ENCODE measurements at places on chromosomes 13 and 19.

GRCh38 chr19:57814505-57815246 lies at the start of gene ZNF552:
ZNF552 (minus strand) TSS chr19:57814913; CDS start chr19:57814743, 170 bp downstream.
- DNase-seq: peak; percentile 75

DNA sequence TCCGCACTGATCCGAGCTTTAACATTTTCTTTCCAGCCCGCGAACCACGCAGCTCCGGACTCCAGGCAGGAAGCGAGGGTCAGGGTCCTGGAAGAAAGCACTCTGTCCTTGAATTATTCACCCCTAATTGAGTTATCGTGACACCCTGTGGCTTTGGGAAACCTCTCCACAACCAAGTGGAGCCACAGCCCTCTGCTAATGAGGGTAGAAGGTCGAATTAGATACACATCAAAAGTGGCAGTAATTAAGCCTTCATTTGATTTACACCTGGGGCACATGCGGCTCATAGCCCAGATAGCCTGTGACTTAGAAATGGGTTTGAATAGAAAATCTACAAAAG lies 15.9 kb upstream of the RNF17 start:
- no peak for DNase-seq

- no peak for DNase-seq
Observed at GRCh38 chr13:95418946-95419345, 117.7 kb upstream of the ABCC4 start.

DNA sequence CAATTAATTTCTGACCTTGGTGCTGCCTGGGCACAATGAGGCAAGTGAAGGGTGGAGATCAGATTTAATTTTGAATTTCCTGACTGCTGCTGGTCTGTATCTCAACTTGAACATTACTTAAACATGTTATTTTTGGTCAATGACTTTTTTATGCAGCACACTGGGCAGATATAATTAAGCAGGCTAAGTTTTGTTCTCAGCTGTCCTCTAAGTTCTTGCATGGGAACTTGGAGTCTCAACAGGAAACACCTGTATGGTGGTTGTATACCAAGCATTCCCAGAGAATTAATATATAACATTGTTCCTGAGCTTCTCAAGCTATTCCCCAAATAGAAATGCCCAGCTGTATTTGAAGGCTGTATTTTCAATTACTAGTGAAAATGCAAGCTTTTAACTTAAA lies 113.5 kb upstream of the EDNRB start:
- DNase-seq: no peak

DNA sequence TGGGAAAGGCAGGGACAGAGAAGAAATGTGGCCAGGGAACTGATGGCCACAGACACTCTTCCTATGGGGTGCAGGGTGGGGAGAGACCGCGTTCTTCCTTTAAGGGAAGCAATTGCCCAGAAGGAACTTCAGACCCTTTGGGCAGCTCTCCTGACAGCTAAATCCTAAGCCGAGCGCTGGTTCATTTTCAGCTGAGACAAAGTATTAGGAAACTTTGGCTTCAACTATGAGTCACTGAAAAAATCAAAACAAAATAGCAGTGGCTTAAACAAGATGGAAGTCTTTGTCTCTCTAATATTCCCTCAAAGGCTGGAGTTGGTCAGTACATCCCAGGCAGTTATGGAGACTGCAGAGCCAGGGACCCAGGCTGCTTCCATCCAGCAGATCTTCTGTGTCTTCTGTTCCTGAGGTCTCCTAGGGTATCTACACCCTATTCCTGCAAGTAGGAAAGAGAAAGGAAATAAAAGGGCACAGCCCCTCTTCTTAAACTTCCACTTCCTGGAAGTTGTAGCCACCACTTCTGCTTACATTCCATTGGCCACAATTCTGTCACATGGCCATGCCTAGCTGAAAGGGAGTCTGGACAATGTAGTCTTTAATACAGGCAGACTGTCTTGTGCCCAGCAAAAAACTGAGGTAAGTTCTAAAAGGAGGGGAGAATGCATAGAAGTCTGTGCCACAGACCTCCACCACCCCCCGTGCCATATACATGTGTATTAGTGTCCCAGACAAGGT lies 163.5 kb downstream of the KATNAL1 start:
- DNase-seq: no peak

GRCh38 chr19:55220525-55220924 lies 8.0 kb downstream of the TMEM86B start:
- DNase-seq: no peak

GRCh38 chr19:43595999-43596841 lies at the start of the genes IRGQ and ZNF576:
IRGQ (minus strand) TSS chr19:43596134; CDS start chr19:43595338, 796 bp downstream.
ZNF576 (plus strand) TSS chr19:43596595; CDS start chr19:43597109, 514 bp downstream.
- peak; percentile 100 for DNase-seq

GRCh38 chr13:63512095-63512494 lies 2096.4 kb upstream of the PCDH20 start:
- no peak for DNase-seq

GRCh38 chr19:4431296-4431695 lies 26.3 kb downstream of the UBXN6 start:
- no peak for DNase-seq

DNA sequence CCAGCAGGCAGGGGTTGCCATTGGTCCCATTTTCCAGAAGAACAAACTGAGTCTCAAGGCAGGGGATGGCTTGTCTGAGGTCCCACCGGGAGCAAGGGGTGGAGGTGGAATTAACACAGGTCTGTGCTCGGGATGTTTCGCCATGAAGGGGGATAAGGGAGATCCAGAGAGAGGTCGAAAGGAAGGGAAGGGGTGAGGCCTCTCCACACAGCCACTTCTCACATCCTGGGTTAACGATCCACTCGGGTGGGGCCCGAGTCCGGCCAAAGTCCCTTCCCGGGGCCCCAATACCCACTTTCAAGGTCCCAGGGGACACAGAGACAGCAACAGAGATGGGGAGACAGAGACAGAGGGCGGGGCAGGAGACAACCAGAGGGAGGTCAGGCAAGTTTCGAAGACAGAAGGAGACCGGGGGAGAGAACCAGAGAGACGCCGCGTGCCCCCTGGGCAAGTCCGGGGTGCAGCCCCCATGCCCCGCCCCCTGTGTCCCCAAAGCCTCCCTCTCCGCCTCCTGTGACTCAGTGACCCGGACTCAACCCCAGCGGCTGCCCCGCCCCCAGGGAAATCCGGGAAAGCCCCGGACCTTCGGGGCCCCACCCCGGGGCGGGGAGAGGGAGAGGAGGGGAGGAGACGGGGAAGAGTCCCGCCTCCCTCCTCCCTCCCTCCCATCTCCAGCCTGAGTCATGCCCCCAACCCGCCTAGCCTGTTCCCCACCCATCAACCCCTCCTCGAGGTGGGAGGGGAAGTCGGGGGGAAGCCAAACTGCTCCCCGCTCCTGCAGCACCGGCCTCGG lies 1.4 kb upstream of the BCL3 start:
- peak; percentile 62 for DNase-seq

- DNase-seq: peak; percentile 67
Observed at GRCh38 chr19:50147462-50148423, 15.3 kb downstream of the IZUMO2 start.

DNA sequence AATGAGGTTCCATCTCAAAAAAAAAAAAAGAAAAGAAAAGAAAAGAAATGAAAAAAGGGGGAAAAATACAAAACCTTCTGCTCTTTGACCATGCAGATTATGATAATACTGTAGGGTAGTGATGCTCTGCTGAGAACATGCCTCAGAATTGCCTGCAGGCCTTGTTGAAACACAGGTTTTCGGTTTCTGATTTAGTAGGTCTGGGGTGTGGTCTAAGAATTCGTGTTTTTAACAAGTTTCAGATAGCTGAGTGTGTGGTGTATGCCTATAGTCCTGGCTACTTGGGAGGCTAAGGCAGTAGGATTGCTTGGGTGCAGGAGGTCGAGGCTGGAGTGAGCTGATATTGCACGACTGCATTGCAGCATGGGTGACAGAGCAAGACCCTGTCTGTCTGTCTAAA lies 14.9 kb upstream of the CYP2B6 start:
- no peak for DNase-seq

DNA sequence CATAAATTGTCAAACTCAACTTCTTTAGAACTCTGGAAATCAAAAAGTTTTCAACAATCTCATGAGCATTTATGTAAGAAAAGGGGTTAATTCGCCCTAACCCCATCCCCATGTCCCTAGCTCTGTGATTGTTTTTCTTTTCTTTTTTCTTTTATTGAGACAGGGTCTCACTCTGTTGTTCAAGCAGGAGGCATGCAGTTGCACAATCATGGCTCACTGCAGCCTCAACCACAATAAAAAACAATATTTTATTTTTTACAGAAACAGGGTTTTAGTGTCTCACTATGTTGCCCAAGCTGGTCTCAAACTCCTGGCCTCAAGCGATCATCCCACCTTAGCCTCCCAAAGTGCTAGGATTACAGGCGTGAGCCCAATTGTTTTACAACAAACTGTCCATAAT lies 16.7 kb downstream of the VWA8 start:
- DNase-seq: no peak

DNA sequence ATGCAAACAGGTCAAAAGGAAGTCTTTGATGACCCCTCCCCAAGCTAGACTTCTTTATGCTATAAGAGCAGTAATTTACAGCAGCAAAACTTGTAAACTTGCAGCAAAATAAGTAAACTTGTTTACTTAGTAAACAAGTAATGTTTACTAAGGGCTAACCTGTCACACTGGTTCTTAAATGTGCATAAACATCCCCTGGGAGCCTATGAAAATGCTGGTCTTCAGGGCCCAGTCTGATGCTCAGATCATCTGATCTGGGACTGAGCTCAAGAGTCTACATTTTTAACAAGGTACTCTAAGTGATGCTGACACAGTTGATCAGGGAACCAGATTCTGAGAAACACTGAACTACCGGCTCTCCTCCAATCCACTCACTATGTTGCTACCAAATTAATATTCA lies 53.4 kb downstream of the MTMR6 start:
- no peak for DNase-seq

DNA sequence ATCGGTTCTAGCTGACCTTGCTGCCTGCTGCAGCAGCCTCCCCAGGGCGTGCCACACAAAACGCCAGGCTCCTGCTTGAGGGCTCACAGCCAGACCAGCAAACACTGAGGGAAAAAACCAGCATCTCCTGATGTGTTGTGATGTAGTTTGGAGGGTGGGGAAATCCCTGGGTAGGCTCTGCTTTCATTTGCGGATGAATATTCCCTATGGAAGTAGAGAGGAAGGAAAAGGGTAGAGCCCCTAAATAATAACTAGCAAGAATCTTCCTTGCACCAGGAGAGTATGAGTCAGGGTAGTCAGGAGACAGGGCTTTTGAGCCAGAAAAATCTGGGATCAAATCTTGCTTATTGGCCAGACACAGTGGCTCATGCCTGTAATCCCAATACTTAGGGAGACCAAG lies 545.3 kb downstream of the RFC3 start:
- DNase-seq: no peak

- no peak for DNase-seq
Observed at GRCh38 chr19:49272204-49272603, 52.8 kb downstream of the SLC6A16 start.

DNA sequence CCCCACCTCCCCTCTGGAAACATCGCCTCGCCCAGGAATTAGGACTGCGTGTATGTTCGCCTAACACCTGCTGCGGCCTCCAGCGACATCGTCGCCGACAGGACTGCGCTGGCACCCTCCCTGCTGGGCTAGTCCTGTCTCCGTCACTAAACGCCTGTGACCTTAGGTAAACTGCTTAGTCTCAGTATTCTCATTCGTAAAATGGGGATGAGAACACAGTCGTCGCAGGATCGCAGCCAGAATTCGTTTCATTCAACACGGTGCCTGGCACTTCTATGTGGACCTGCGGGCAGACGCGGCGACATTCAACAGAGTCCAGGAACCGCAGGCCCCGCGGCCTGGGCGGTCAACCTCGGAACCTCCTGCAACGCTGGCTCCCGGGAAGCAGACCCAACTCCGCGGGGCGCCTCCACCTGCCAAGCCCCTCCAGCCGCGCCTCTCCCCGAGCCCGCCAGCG lies 485 bp downstream of the CRYL1 start:
- peak; percentile 65 for DNase-seq

GRCh38 chr19:41447732-41448332 lies 4.9 kb downstream of the ERICH4 start:
- DNase-seq: no peak

DNA sequence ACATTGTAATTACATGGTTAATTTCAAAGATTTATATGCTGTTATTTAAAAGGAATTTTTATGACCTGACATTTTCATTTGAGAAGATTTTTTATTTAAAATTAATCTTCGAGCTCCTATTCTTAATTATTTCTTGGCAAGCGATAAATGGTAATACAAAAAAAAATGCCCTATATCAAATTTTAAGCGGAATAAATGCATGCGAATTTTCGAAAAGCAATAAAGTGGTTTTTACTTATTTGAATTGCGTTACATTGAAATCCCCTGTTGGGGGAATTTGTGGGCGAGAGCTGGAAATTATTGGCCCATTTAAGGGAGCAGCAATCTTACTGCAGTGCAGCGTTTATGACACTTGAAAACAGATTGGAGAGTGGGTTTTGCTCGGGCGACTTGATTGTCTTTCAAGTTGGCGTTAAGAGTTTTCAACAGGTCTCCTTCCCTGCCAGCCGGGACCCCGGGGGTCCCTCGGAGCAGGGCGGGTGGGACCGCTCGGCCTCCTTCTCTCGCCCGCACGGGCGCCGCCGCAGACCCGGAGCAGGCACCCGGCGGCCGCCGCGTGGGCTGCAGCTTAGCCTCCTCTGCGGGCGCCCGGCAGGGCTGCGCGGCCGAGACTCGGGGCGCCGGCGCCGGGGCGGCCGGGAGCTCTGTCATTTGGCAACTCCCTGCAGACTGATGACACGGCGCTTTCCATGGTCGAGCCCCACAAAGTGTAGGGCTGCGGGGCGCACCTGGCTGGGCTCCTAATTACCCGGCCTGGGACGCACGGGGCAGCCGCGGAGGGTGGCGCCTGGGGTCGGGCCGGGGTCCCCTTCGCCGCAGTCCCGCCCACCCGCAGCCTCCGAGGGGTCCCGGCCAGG lies 255.1 kb upstream of the SOX21 start:
- DNase-seq: no peak

DNA sequence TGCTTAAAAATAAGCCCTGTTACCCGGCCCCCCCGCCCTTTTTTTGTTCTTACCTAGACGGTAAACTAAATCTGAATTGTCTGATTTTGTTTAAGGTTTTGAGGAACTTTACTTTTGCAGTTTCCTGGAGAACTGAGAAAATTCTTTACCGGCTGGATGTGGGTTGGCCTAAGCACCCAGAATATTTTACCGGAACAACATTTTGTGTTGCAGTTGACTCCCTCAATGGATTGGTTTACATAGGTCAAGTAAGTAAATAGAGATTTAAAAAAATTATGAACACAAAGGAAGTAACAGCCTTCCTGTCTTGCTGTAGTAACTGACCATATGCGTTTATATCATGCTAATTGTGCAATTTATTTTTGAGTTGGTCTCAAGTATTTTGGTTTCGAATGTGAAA lies 785 bp downstream of the NHLRC3 start:
- no peak for DNase-seq

DNA sequence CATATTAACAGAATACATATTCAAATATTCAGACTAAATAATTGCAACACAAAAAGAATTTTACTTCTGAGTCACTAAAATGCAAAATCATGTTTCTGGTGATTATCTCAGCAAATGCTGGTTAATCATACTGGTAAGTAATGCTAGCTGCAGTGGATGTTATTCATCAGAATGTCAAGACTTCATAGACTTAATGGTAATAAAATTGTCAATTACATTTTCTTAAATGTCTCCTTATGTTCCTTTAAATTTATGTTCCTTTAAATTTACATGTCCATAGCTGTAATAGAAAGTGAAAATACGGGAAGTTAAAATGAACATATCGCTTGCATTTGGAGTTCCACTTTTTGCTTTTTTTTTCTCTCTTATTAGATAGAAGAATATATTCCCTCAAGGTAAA lies 853.0 kb downstream of the SLITRK6 start:
- no peak for DNase-seq
